Kidney (tissue), 22 donors: ENCODE measurements at places on chromosomes 7 and 10. TPM values are rescaled to one million over a fixed set of nuclear protein-coding genes. Genes with fewer than 3 reads are reported as not detected.

- DNase-seq: no peak
Observed at GRCh38 chr7:122433765-122434164, 129.2 kb upstream of the FEZF1 start.

- DNase-seq: no peak
Observed at GRCh38 chr7:76062254-76062653, 14.3 kb downstream of the MDH2 start.

DNA sequence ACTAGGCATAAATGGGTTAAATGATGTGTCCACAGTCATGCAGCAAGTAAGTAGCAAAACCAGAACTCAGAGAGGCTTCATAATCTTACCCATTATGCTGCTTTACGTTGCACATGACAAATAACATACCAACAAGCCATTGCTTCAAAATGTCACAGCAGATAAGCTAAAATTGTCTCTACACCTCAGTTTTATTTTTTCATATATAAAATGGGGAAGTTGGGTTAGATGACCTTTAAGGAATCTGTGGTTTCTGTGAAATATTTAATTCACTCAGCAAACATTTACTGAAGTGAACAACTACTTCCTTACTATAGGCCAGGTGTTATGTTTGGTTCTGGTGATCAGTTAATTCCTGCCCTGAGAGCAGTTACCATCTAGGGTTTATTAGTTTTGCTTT, 2.2 kb upstream of the ASCC1 start:
- no peak for DNase-seq

- no peak for DNase-seq
Observed at GRCh38 chr10:131821378-131822012, 79.3 kb upstream of the PPP2R2D start.

Gene SLC16A9
- polyA plus RNA-seq: 91.1 TPM

Gene CALML5
- polyA plus RNA-seq: not detected

Gene AS3MT
- 36.7 TPM for polyA plus RNA-seq

Gene SRRM3
- 0.99 TPM for polyA plus RNA-seq

Gene OPN1SW
- polyA plus RNA-seq: not detected
